Ovary (tissue), 10 donors: ENCODE measurements at places on chromosomes 3 and 15. TPM values are rescaled to one million over a fixed set of nuclear protein-coding genes. Genes with fewer than 3 reads are reported as not detected.

The KIF15 gene
- polyA plus RNA-seq: 0.31 TPM

The GPR62 gene
- polyA plus RNA-seq: 0.15 TPM

The ISLR gene
- 150 TPM for polyA plus RNA-seq

The EOMES gene
- polyA plus RNA-seq: 0.05 TPM

The LTF gene
- polyA plus RNA-seq: 1.5 TPM

The AAGAB gene
- 7.8 TPM for polyA plus RNA-seq

The TGFBR2 gene
- polyA plus RNA-seq: 39.4 TPM

The RTP1 gene
- not detected for polyA plus RNA-seq

The TF gene
- polyA plus RNA-seq: 4.7 TPM

The KIF23 gene
- polyA plus RNA-seq: 3.1 TPM

The IMPG2 gene
- 0.22 TPM for polyA plus RNA-seq

The CISH gene
- 21.9 TPM for polyA plus RNA-seq

The CIDEC gene
- 1.4 TPM for polyA plus RNA-seq

The MUSTN1 gene
- 30.0 TPM for polyA plus RNA-seq

The LMCD1 gene
- polyA plus RNA-seq: 133 TPM

The GOLGA8J gene
- not detected for polyA plus RNA-seq

The ZMYND10 gene
- polyA plus RNA-seq: 0.81 TPM

The KLHL18 gene
- polyA plus RNA-seq: 6.5 TPM

The GRAMD1C gene
- 0.75 TPM for polyA plus RNA-seq

The WDR72 gene
- polyA plus RNA-seq: 0.04 TPM

The TERC gene
- polyA plus RNA-seq: not detected

The PLCL2 gene
- 12.6 TPM for polyA plus RNA-seq

The HHLA2 gene
- 0.12 TPM for polyA plus RNA-seq

The RBP2 gene
- not detected for polyA plus RNA-seq

The CCDC50 gene
- polyA plus RNA-seq: 39.6 TPM

The IQCF5 gene
- polyA plus RNA-seq: not detected

The SAMMSON gene
- 0.38 TPM for polyA plus RNA-seq

The CPNE9 gene
- not detected for polyA plus RNA-seq

The PGBD4 gene
- polyA plus RNA-seq: 0.46 TPM

The GREM1 gene
- 10.9 TPM for polyA plus RNA-seq

The MAPKAPK3 gene
- 15.8 TPM for polyA plus RNA-seq

The ZNF80 gene
- polyA plus RNA-seq: not detected

The PRR20G gene
- not detected for polyA plus RNA-seq

The AHSG gene
- polyA plus RNA-seq: not detected

The TM6SF1 gene
- polyA plus RNA-seq: 3.4 TPM

The RTP3 gene
- not detected for polyA plus RNA-seq

The RBMS3 gene
- 17.1 TPM for polyA plus RNA-seq

The LDHAL6B gene
- polyA plus RNA-seq: not detected

The POTEB gene
- polyA plus RNA-seq: not detected

The IL16 gene
- 3.3 TPM for polyA plus RNA-seq

The DUOX1 gene
- polyA plus RNA-seq: 0.87 TPM

The RNU5B-1 gene
- polyA plus RNA-seq: not detected
